ENCODE measurements at places on chromosomes 4 and X. TPM values are rescaled to one million over a fixed set of nuclear protein-coding genes. Genes with fewer than 3 reads are reported as not detected.
A peak's percentile ranks its signal among the peaks of the same experiment; 100 is the strongest.

The GAGE12J gene
- not detected for total RNA-seq

The QRFPR gene
- 1.8 TPM for total RNA-seq

The ARX gene
- not detected for total RNA-seq

The ETNPPL gene
- total RNA-seq: 5.7 TPM

The EDNRA gene
- total RNA-seq: 64.8 TPM

The ACE2 gene
- 15.2 TPM for total RNA-seq

The GAGE2A gene
- total RNA-seq: not detected

The ASMT gene
- not detected for total RNA-seq

The COL4A5 gene
- 6.5 TPM for total RNA-seq

The PNCK gene
- 42.4 TPM for total RNA-seq

The C4orf51 gene
- not detected for total RNA-seq

DNA sequence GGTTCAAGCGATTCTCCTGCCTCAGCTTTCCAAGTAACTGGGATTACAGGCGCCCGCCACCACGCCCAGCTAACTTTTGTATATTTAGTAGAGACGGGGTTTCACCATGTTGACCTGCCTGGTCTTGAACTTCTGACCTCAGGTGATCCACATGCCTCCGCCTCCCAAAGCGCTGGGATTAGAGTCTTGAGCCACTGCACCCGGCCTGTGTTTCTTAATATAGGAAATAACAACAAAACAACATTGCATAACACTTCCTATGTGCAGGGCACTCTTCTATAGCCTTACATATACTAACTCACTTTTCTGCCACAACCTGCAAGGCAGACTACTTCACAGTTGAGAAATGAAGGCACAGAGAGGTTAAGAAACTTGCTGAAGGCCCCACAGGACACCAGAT, 12.8 kb upstream of the TMEM131L start:
- H3K4me3 ChIP-seq: no peak overlapping the region
- DNase-seq: no peak
- H3K36me3 ChIP-seq: no peaks in the 10 kb centered on the region
- no peaks in the 10 kb centered on the region for H3K4me1 ChIP-seq
- no peaks in the 10 kb centered on the region for H3K27me3 ChIP-seq
- H3K27ac ChIP-seq: no peak overlapping the region

DNA sequence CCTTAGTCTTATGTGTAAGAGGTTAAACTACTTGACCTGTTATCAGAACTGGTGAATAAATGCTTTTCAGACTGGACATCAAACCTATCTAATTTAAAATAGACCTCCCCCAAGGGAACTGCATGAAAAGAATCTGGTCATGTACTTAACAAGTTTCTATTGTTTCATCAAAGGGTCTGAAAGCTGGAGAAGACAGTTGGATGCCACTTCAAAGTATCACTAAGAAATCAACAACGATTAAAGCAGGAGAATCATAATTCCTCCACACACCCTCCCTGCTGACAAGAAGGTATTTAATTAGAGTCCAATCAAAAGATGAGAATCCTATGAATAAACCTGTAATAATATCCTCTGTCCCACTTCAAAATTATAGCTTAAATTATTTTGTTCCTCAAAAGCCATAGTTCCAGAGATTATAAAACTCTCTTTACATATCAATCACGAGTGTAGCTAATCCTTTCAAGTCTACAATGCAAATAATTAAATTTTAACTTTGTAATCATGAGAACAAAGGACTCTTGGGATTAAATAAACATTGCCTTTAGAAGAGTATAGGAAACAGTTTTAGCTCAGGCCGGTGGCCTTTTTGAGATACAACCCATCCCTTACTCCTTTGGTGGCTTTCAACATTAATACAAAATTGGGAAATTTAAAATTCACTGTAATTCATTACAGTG, 35.1 kb downstream of the TSPAN5 start:
- H3K36me3 ChIP-seq: no peaks in the 10 kb centered on the region
- H3K4me1 ChIP-seq: no peaks in the 10 kb centered on the region
- DNase-seq: no peak
- no peaks in the 10 kb centered on the region for H3K27me3 ChIP-seq

GRCh38 chr4:99645036-99645435, 12.6 kb downstream of the C4orf54 start:
- H3K27ac ChIP-seq: peak overlapping the region; percentile 63
- peaks cover 5% of the 10 kb centered on the region for H3K36me3 ChIP-seq
- no peaks in the 10 kb centered on the region for H3K27me3 ChIP-seq

GRCh38 chr4:148292686-148293085, 149.5 kb downstream of the NR3C2 start:
- no peaks in the 10 kb centered on the region for H3K27me3 ChIP-seq
- H3K36me3 ChIP-seq: no peaks in the 10 kb centered on the region
- H3K27ac ChIP-seq: no peak overlapping the region

DNA sequence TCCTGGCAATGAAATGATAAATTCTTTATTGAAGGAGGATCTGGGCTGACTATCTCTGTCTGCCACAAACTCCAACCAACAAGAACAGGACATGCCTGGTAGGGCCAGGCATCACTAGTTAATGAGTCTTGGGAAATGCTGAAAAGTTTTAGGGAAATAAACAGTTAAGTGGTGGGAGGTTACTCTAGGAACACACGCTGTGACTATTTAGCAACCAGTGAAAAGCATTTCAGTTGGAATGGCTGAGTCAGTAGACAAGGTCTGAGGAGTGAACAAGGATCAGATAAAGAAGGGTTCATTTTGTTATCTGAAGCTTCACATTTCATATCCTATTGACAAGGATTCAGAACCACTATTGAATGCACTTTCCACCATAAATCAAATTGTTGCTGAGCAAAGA, 394.9 kb upstream of the BOD1L1 start:
- no peak overlapping the region for H3K27ac ChIP-seq
- H3K4me3 ChIP-seq: no peak overlapping the region
- H3K27me3 ChIP-seq: no peaks in the 10 kb centered on the region
- DNase-seq: no peak

GRCh38 chrX:25011589-25012432, 4.0 kb downstream of the ARX start:
- no peak overlapping the region for H3K4me3 ChIP-seq
- no peak for DNase-seq
- H3K36me3 ChIP-seq: no peaks in the 10 kb centered on the region

DNA sequence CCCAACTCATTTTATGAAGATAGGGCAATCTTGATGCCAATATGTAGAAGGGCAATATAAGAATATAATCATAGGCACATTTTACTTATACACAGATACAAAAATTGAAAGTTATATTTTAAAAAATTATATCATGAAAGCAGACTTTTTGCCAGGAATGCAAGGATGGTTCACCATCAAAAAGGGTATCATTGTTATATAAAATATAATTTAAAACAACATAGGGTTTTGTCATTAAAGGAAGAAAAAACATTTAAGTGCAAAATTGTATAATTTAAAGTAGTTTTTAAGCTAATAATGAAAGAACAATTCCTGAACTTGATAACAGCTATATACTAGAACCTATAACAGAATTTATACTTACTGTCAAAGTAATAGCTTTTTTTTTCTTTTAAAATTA, 15.9 kb downstream of the AREG start:
- H3K4me3 ChIP-seq: no peak overlapping the region
- no peaks in the 10 kb centered on the region for H3K36me3 ChIP-seq

GRCh38 chr4:62881210-62881609, 1528.0 kb downstream of the TECRL start:
- no peak overlapping the region for H3K4me3 ChIP-seq
- DNase-seq: no peak
- no peaks in the 10 kb centered on the region for H3K27me3 ChIP-seq

GRCh38 chr4:134862116-134862515, 660.5 kb upstream of the PABPC4L start:
- no peak overlapping the region for H3K4me3 ChIP-seq
- no peaks in the 10 kb centered on the region for H3K36me3 ChIP-seq
- DNase-seq: no peak
- no peak overlapping the region for H3K27ac ChIP-seq

- no peaks in the 10 kb centered on the region for H3K4me1 ChIP-seq
- no peaks in the 10 kb centered on the region for H3K27me3 ChIP-seq
- H3K27ac ChIP-seq: no peak overlapping the region
- H3K36me3 ChIP-seq: no peaks in the 10 kb centered on the region
Observed at GRCh38 chr4:71545168-71545567, 206.3 kb downstream of the SLC4A4 start.

- no peaks in the 10 kb centered on the region for H3K4me1 ChIP-seq
- no peaks in the 10 kb centered on the region for H3K36me3 ChIP-seq
- no peak overlapping the region for H3K27ac ChIP-seq
- DNase-seq: no peak
Observed at GRCh38 chrX:46610070-46610658, 36.6 kb downstream of the CHST7 start.

DNA sequence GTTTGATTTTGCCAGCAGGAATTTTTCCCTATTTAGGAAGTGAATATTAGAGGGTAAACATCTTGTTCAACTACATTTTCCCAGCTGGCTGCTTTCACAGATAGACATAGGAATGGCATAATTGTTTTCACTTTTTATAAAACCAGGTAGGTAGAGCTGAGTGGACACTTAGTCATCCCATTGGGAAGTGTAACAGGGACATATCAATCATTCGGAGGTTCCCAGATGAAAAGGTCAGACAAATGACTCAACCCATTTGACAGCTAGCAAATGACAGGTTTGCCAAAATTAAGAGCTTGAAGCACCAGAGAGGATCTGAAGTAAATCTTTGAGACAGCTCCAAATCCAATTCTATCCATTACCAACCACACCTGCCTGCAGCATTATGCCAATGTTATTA, 205.3 kb downstream of the SLC39A8 start:
- no peaks in the 10 kb centered on the region for H3K4me1 ChIP-seq
- H3K4me3 ChIP-seq: no peak overlapping the region
- no peaks in the 10 kb centered on the region for H3K36me3 ChIP-seq
- no peak for DNase-seq
- no peaks in the 10 kb centered on the region for H3K27me3 ChIP-seq
- H3K27ac ChIP-seq: no peak overlapping the region

GRCh38 chrX:126723881-126724280, 95.6 kb upstream of the PRR32 start:
- DNase-seq: no peak
- H3K4me1 ChIP-seq: no peaks in the 10 kb centered on the region
- H3K36me3 ChIP-seq: no peaks in the 10 kb centered on the region
- no peak overlapping the region for H3K4me3 ChIP-seq

- H3K4me3 ChIP-seq: no peak overlapping the region
- no peaks in the 10 kb centered on the region for H3K36me3 ChIP-seq
- no peaks in the 10 kb centered on the region for H3K27me3 ChIP-seq
- H3K27ac ChIP-seq: no peak overlapping the region
- DNase-seq: no peak
Observed at GRCh38 chr4:88953400-88953799, 103.6 kb downstream of the FAM13A start.

- H3K27me3 ChIP-seq: no peaks in the 10 kb centered on the region
- H3K4me1 ChIP-seq: no peaks in the 10 kb centered on the region
- no peak overlapping the region for H3K27ac ChIP-seq
- DNase-seq: no peak
Observed at GRCh38 chrX:34716302-34716701, 59.2 kb upstream of the TMEM47 start.

DNA sequence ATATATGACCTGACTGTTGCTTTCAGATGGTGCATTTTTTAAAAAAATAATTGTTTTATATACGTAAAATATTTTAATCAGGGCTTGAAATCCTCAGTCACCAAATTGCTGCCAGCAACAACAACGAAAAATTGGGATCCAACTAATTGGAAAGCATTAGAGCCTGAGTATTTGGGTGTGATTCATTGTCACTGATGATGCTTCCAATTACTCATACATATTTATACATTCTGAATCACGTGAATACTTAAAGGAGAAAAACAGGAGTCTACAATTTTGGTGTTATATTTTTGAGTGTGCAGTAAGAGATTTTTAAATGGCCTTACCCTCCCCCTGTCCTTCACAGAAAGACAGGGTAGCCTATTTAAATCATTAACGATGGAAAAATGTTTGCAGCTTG, 765.6 kb upstream of the TENM3 start:
- H3K4me1 ChIP-seq: no peaks in the 10 kb centered on the region
- no peaks in the 10 kb centered on the region for H3K27me3 ChIP-seq
- no peaks in the 10 kb centered on the region for H3K36me3 ChIP-seq
- no peak overlapping the region for H3K4me3 ChIP-seq

GRCh38 chr4:84258905-84259830, 239.9 kb downstream of the NKX6-1 start:
- H3K27me3 ChIP-seq: no peaks in the 10 kb centered on the region
- no peak overlapping the region for H3K4me3 ChIP-seq
- DNase-seq: no peak

- H3K27me3 ChIP-seq: no peaks in the 10 kb centered on the region
- no peak for DNase-seq
- H3K27ac ChIP-seq: no peak overlapping the region
- H3K4me1 ChIP-seq: no peaks in the 10 kb centered on the region
- no peaks in the 10 kb centered on the region for H3K36me3 ChIP-seq
- H3K4me3 ChIP-seq: no peak overlapping the region
Observed at GRCh38 chrX:24890677-24891076, 125.1 kb downstream of the ARX start.

GRCh38 chrX:28312965-28313364, 274.3 kb upstream of the IL1RAPL1 start:
- DNase-seq: no peak
- no peak overlapping the region for H3K27ac ChIP-seq
- no peaks in the 10 kb centered on the region for H3K4me1 ChIP-seq

DNA sequence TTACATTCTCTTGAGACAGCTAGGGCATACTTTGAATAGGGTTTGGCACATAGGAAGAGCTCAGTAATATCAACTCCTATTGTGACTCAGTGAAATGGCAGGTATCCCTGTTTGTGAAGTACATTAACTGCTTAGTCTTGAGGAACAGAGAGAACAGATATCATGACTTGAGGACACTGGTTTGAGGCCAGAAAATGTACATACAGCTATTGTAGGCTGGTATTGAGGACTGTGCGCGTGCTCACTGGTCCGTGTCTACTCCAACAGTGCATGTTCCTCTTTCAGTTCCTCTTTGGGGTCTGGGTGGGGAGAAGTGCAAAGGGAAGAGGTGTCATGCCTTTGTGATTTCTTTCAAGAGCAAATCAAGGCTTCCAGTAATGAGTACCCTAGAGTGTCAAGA, 34.6 kb upstream of the TBC1D9 start:
- peak; percentile 64 for DNase-seq
- H3K27ac ChIP-seq: no peak overlapping the region
- H3K4me1 ChIP-seq: no peaks in the 10 kb centered on the region

- H3K4me1 ChIP-seq: peaks cover 28% of the 10 kb centered on the region
- H3K4me3 ChIP-seq: peak overlapping the region; percentile 32
- peak; percentile 81 for DNase-seq
- H3K27ac ChIP-seq: peak overlapping the region; percentile 52
- H3K36me3 ChIP-seq: no peaks in the 10 kb centered on the region
- H3K27me3 ChIP-seq: no peaks in the 10 kb centered on the region
Observed at GRCh38 chr4:183960046-183960420, 54.9 kb downstream of the STOX2 start.

GRCh38 chrX:141733371-141733770, 34.8 kb upstream of the SPANXD start:
- H3K36me3 ChIP-seq: no peaks in the 10 kb centered on the region
- H3K4me1 ChIP-seq: no peaks in the 10 kb centered on the region
- no peak overlapping the region for H3K4me3 ChIP-seq

GRCh38 chrX:23980011-23980441, 47.0 kb downstream of the KLHL15 start:
- H3K36me3 ChIP-seq: no peaks in the 10 kb centered on the region
- H3K27me3 ChIP-seq: no peaks in the 10 kb centered on the region
- no peak for DNase-seq
- no peak overlapping the region for H3K27ac ChIP-seq
